ENCODE measurements at places on chromosomes 6 and 20.

GRCh38 chr20:21496452-21496851 is 17.4 kb downstream of the NKX2-2 start:
- DNase-seq = no peak

DNA sequence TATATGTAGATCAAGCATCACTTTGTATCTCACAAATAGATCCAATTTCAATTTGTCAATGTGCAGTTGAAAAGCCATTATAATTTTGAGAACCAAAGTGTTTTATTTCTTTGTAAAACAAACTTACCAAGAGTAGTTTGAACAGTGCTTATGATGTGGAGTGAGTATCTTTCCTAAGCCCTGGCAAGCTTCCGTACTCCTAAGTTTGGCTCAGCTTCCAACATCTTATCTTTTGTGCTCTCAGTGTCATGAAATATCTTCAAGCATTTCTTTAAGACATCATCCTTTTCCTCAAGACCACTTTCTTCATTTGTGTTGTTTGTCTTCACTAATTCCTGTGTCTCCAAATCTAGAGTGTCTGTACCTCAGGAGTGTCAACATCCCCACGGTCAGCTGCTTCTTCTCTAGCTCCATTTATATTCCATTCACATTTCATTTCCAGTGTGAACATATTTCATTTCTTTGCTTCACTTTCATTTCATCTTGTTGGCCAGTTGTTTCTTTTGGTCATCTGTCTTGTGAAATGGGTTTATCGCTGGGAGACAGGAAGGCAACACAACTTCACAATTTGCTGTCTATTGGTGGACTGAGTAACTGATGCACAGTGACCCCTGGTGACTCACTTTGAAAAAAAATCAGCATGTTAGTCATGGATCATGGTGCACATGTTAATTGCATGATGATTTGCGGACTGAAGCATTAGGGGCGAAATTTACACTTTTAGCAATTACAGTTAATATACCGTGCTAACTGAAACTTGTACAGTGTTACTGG is 36.9 kb downstream of the SLC24A3 start:
- no peak for DNase-seq

DNA sequence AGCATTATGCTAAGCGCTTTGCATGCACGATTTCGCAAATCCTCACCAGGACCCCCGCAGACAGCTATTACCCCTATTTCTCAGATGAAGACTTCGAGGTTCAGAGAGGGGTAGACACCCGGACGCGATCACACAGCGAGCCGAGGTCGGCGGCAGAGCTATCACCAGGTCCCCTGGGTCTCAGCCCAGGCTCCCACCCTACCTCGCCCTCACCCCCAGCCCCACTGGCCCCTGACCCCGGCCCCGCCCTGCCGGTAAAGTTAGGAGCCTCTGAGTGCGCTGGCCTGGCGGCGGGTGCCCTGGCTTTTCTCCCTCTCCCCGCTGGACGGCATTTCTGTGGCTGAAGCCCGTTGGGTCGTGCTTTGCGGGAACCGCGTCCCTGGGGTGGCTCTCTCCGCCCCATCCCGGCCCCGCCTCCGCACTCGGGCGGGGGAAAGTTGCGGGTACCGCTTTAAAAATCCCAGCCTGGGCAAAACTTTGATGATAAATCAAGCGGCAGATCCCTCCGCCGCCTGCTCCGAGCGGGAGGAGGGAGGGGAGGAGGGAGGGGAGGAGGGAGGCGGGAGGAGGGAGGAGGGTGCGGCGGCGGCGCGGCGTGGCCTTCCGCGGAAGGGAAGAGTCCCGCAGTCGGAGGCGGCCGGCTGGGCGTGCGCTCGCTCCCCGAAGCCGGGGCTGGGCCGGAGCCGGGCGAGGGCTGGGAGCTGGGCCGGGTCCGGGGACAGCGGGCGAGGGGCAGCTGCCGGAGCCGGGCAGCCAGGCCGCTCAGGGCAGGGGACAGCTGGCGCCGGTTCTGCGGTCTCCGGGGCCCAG is at the start of gene VSTM2L:
VSTM2L (plus strand) TSS at position 624 of the 810 bp plus-strand sequence. CDS start 224 bp downstream, outside the sequence.
- DNase-seq = no peak

DNA sequence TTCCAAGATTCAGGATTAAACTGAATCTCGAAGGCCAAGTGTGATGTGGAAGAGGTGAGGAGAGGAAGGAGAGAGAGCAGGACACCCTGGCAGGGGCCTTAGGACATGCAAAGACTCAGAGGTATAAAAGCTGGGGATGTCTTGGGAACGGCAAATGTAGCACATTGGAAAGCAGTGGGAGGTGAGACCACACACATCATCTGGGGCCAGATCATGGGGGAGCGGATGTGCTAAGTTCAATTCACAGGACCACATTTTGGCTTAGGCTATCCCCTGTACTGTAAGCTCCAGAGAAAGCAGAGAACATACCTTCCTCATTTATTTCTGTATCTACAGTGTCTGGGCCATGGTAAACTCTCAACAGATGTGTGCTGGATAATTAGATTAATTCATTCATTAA is 59.5 kb upstream of the MBOAT1 start:
- DNase-seq = no peak

GRCh38 chr20:1130058-1130694 is 11.8 kb downstream of the PSMF1 start:
- DNase-seq = no peak

DNA sequence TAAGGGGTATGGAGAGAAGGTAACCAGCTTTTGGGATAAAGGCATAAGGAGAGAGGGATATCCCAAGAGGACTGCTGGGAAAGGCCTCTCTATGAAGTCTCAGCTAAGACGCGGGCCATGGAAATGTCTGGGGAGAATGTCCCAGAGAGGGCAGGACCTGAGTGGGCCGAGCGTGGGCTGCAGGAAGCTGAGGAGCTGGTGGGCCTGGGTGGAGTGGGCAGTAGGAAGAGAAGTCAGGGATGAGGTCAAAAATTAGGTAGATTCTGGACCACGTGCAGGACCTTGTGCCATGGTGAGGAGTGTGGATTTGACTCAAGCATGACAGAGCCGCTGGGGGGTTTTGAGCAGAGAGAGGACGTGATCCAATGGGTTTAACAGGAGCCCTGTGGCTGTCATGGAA is 66.5 kb upstream of the SULF2 start:
- no peak for DNase-seq

Measured in stimulated activated CD8-positive, alpha-beta memory T cell treated with anti-CD3 and anti-CD28 coated beads, Interleukin-7, amount 100 ng/mL, for 48 hours (primary cell).